M059J (cell line): ENCODE measurements at places on chromosomes 1 and 21.

GRCh38 chr1:182229921-182230491, 161.6 kb downstream of the GLUL start:
- peak; percentile 32 for DNase-seq

- DNase-seq = no peak
These were observed 17.9 kb upstream of the RAP1GAP start for GRCh38 chr1:21687081-21687529.

- no peak for DNase-seq
These were observed 84.4 kb downstream of the MACF1 start for GRCh38 chr1:39288735-39289465.

DNA sequence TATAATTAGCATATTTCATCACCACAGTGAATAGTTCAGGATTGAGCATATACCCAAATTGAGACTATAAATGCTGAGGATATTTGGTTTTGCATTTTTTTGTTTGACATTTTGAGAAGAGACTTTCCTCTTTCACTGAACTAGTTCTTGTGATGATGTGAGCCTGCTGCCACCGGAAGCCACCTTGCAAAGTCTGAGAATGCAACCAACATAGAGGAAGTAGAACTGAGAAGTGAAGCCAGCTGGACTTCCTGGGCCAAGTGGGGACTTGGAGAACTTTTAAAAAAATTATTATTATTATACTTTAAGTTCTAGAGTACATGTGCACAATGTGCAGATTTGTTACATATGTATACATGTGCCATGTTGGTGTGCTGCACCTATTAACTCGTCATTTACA, 102.3 kb downstream of the RPE65 start:
- DNase-seq = no peak

GRCh38 chr1:74222701-74223100, 12.5 kb upstream of the TNNI3K start:
- no peak for DNase-seq

DNA sequence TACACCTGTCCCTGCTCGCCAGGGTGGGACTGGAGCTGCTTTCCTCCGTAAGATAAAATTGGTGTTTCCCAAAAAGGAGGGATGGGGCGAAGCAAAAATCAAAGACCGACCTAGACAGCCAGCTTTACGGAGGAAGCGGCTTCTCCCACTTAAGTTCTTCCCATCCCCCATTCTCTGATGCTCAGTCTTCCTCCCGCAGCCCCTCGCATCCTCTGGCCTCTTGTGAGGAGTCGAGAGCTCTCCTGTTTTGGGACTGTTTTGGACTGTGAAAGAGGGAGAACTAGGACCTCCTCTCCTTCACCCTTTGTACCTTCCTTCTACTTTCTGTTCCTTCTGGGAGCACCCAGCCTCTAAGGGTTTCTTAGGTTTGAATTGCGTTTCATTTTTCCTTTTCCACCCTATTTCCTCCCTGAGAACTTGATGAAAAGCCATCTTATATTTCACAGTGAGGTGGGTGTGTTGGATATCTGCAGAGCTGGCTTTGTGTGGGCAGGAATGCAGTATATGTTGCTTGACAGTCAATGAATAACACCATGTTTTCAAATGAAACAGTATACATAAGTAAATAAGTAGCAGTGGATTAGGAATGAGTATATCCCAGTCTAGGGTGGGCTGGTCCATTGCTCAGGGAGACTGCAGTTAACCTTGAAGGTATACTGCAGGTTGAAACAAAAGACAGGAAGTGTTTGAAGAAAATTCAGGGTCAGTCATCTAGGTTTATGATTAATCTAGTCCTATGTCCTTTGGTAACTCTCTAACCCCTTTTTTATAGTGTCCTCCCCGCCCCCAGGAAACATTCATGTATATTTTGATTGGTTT, 848 bp downstream of the CTTNBP2NL start:
- peak; percentile 32 for DNase-seq

- no peak for DNase-seq
These were observed 64.7 kb downstream of the PRDM16 start for GRCh38 chr1:3133686-3134085.

DNA sequence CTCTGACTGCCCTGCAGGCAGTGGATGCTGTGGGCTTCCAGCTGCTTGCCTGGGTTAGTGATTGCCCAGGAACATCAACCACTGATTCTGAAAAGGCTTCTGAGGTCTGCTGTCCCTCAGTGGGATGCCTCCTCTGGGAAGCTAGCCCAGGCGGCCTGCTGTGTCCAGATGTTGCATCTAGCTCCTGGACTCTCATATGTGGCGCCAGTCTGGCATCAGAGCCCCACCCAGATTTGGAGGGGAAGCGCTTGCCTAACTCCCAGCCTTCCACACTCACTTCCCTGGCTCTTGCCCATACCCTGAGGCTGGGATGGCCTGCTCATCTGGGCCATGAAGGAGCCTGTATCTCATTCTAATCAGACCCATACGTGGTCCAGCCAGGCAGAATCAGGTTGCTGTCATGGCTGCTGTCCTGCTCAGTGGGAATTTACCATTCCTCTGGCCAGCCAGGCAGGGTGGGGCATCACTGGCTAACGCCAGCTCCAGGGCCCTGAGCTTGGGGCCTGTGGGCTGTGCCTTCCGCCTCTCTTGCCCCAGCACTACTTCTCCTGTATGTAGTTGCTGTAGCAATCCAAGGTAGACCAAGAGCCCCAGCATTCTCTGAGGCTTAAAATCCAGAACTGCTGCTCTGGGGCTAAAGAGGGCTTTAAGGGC, 4.1 kb downstream of the CSF1 start:
- peak; percentile 46 for DNase-seq

DNA sequence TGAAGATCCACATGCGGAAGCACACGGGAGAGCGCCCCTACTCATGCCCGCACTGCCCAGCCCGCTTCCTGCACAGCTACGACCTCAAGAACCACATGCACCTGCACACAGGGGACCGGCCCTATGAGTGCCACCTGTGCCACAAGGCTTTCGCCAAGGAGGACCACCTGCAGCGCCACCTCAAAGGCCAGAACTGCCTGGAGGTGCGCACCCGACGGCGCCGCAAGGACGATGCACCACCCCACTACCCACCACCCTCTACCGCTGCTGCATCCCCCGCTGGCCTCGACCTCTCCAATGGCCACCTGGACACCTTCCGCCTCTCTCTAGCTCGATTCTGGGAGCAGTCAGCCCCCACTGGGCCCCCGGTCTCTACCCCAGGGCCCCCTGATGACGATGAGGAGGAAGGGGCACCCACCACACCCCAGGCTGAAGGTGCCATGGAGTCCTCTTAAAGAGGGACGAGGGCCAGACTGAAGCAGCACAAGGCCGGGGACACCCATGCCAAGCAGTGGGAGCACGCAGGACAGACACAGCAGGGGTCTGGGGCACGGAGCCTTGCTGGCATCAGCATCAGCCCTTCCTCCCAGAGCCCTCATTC, 13.7 kb downstream of the ZBTB7B start:
- no peak for DNase-seq

GRCh38 chr1:66925558-66925910, 744 bp downstream of the MIER1 start:
- no peak for DNase-seq

- peak; percentile 81 for DNase-seq
These were observed at the start of gene SYTL1 for GRCh38 chr1:27341525-27342252. SYTL1 (plus strand) TSS chr1:27342022; CDS start chr1:27345335, 3,313 bp downstream.

DNA sequence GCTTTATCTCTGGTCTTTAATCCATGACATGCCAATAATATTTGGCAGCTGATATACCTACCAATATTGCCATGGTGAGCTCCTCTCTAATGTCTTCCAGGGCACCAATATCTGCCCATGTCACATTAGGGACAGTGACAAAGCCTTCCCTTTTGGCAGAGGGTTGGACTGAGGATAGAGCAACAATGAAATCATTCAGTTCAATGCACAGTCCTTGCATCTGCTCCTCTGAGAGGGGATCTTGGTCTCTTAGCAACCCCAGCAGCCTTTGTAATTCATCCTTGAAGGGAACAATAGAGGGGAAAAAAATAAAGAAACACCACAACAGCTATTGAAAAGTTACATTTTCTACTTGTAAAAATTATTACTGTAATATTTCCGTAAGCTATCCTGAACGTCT, 42.3 kb downstream of the NVL start:
- no peak for DNase-seq

DNA sequence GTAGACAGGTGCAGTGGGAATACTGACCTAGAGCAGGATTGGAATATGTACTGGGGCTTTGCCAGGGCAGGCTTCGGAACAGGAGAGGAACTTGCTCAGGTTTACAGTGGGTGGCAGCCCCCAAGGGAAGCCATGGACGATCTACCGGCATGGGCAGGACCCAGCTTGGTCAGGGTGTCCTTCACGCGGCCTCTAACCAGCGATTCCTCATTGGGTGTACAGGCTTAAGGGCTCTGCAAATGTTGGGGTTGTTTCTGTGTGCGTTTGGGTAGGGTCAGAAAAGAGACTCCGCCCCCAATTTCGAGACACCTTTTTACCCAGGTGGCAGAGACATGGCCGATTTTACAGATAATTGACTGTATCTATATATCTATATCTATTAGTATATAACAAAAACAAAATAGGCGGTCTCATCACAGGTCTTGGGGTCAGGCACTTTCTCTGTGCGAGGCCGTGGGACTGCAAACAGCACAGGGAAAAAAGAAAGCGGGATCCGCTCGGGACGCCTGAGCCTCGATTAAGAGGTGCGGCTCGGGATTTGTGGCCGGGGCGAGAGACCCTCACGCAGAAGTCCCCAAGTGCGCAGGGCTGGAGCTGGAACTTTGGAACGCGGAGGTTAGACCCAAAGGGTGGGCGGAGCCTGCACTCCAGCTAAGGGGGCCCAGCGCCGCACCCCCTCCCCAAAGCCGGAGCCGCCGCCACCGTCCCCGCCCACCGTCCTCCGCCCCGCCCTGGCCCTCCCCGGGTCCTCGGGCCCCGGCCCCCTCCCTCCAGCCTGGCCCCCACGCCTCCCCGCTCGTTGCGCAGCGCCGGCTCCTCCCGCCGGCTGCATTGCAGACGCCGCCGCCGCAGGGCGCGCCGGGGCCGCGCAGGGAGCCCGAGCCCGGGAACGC, 67.5 kb upstream of the VAMP3 start:
- no peak for DNase-seq

GRCh38 chr1:174118751-174119150, 40.6 kb upstream of the RABGAP1L start:
- no peak for DNase-seq

- peak; percentile 56 for DNase-seq
These were observed 73.6 kb downstream of the GNG12 start for GRCh38 chr1:67759692-67760029.

- no peak for DNase-seq
These were observed 301.6 kb downstream of the HLX start for GRCh38 chr1:221180704-221181368.

DNA sequence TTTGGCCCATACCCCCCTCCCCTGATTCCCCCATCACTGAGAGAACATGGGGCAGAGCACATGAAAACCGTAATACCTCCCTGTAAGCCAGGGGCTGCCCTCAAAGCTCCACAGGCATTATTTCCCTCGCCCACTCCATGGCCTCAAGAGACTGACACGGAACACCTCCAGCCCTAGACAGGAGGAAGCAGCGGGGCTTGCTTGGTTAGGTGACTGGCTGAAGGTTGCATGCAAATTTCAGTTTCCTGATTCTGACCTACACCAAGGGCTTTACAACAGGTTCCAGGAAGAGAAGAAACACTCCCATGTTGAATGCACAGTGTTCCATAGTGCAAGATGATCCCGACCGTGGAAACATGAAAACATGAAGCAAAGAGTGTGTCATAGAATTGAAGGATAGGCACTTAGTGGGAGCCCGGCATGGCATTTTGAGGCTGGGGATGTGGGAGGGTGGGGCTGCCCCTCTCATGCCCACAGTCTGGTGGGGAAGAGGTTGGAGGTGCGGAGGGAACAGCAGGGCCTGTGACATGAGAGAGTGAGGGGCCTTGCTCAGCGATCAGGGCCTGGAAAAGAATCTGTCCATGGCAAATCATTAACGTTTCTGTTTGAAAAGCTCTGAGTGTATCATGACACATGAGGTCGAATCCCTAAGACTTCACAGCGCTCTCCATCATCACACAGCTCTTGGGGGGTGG, 33.5 kb downstream of the GPR137B start:
- no peak for DNase-seq

- DNase-seq = no peak
These were observed 4.4 kb upstream of the SLC27A3 start for GRCh38 chr1:153770797-153771196.

GRCh38 chr1:88980870-88981269, 11.6 kb downstream of the KYAT3 start:
- no peak for DNase-seq

- peak; percentile 81 for DNase-seq
These were observed 7.1 kb upstream of the ITGB2 start for GRCh38 chr21:44927587-44928461.

- no peak for DNase-seq
These were observed 71.0 kb downstream of the SIK1 start for GRCh38 chr21:43355925-43356289.

- DNase-seq = no peak
These were observed 4.8 kb downstream of the NTNG1 start for GRCh38 chr1:107145637-107146036.

DNA sequence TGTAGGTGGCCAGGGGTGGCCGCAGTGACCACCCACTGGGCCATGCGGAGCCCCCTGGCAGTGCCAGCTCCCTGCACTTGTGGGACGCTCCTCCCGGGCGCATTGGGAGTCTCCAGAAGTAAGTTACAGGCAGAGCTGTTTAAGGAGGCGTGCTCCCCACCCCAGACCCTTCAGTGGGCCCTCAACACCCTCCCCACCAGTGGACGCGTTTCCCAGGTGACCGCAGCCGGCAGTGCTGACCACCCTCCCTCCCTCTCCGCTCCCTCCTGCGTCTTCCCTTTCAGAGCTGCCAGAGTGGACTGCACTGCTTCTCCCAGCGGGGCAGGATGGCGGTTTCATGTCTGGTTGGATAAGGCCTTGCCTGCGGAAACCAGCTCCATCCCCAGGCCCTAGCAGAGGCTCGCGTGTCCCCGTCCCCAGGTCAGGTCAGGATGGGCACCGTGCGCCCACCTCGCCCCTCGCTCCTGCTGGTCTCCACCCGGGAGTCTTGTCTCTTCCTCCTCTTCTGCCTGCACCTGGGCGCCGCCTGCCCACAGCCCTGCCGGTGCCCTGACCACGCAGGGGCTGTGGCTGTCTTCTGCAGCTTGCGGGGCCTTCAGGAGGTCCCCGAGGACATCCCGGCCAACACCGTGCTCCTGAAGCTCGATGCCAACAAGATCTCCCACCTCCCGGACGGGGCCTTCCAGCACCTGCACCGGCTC, 1.1 kb downstream of the LRRC3 start:
- no peak for DNase-seq

DNA sequence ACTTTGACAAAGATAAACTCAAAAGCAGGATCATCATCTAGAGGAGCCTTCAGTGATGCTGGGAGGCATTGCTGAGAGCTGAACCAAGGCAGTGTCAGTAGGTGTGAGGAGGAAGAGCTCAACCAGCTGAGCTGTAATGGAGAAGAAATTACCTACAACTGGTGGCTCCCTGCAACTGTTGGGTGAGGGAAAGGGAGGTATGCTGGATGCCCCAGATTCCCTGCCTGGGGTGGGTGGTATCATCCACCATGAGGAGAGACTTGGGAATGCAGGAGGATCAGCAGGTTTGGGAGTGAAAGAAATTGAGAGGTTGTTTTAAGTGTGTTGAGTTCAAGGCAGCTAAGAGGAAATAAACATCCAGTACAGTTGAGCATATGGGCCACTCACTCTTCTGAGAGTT, 199.8 kb downstream of the DNM3 start:
- DNase-seq = peak; percentile 18

- no peak for DNase-seq
These were observed 16.6 kb upstream of the S1PR1 start for GRCh38 chr1:101219924-101220870.
